Thoracic aorta (tissue), 2 donors: ENCODE measurements at places on chromosomes 11 and 22.

DNA sequence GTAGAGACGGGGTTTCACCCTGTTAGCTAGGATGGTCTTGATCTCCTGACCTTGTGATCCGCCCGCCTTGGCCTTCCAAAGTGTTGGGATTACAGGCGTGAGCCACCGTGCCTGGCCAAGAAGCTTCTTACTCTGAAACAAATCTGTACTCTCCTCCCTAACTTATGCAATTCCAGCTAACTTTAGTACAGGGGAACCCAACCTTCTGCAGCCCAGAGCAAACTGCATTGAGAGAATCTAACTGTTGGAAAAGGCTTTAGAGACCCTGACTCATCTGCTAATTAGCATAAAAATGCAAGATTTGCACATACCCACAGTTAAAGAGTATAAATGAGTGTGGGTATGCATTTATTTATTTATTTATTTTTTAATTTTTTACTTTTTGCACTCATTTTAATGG is 64.8 kb downstream of the APOL5 start:
- no peaks in the 10 kb centered on the region for H3K27me3 ChIP-seq
- H3K4me3 ChIP-seq = peak overlapping the region; percentile 50
- DNase-seq = no peak
- no peaks in the 10 kb centered on the region for H3K36me3 ChIP-seq
- H3K27ac ChIP-seq = peak overlapping the region; percentile 83
- peaks cover 39% of the 10 kb centered on the region for H3K4me1 ChIP-seq

GRCh38 chr22:46902436-46902835 is 140.0 kb downstream of the TBC1D22A start:
- DNase-seq = no peak
- H3K4me1 ChIP-seq = no peaks in the 10 kb centered on the region
- H3K4me3 ChIP-seq = no peak overlapping the region
- H3K36me3 ChIP-seq = no peaks in the 10 kb centered on the region

DNA sequence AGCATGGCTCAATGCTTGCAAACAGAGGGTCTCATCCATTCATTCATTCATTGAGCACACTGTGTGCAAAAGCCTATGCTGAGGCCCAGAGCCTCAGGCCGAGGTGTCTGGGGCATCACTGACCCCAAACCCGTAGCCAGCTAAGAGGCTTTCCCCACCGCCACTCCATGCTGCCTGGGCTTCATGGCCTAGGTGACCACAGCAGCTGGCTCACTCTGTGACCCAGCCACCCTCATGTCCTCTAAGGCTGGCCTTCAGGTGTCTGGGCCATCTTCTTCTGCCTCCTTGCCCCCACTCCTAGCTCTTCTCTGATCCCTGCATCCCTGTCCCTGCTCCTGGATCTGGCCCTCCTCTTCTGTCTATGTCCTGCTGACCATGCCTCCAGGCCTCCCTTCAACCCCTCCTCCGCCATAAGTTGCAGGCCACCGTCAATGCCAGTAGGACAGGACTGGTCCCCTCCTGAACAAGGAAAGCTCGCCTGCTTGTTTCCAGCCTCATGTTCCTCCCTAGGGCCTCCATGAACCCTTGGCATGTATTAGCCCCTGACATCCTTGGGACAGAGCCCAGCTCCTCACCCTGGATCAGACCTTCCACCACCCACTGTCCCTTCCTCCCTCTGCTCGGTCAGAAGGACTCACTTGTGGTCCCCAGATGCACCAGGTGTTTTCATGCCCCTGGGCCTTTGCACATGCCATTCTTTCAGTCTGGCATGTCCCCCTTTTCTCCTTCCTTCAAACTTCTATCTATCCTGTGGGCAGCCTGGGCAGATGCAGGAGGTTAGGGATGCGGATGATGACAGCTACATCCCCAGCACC is 92.8 kb downstream of the MYEOV start:
- H3K27ac ChIP-seq = no peak overlapping the region
- H3K27me3 ChIP-seq = no peaks in the 10 kb centered on the region
- no peak for DNase-seq
- H3K4me1 ChIP-seq = no peaks in the 10 kb centered on the region
- no peak overlapping the region for H3K4me3 ChIP-seq

- H3K27ac ChIP-seq = no peak overlapping the region
- H3K4me3 ChIP-seq = no peak overlapping the region
- DNase-seq = no peak
- peaks cover 53% of the 10 kb centered on the region for H3K4me1 ChIP-seq
- H3K36me3 ChIP-seq = no peaks in the 10 kb centered on the region
Observed at GRCh38 chr11:19570889-19571288, 141.7 kb upstream of the NAV2 start.

- H3K36me3 ChIP-seq = peaks cover 6% of the 10 kb centered on the region
- no peaks in the 10 kb centered on the region for H3K4me1 ChIP-seq
- H3K4me3 ChIP-seq = no peak overlapping the region
- no peak overlapping the region for H3K27ac ChIP-seq
- DNase-seq = no peak
- H3K27me3 ChIP-seq = no peaks in the 10 kb centered on the region
Observed at GRCh38 chr22:40975366-40975765, 24.2 kb downstream of the RBX1 start.

- H3K27ac ChIP-seq = no peak overlapping the region
- no peaks in the 10 kb centered on the region for H3K4me1 ChIP-seq
- no peak overlapping the region for H3K4me3 ChIP-seq
- H3K27me3 ChIP-seq = peaks cover under 1% of the 10 kb centered on the region
- H3K36me3 ChIP-seq = no peaks in the 10 kb centered on the region
Observed at GRCh38 chr22:45964926-45965527, 11.9 kb downstream of the WNT7B start.

DNA sequence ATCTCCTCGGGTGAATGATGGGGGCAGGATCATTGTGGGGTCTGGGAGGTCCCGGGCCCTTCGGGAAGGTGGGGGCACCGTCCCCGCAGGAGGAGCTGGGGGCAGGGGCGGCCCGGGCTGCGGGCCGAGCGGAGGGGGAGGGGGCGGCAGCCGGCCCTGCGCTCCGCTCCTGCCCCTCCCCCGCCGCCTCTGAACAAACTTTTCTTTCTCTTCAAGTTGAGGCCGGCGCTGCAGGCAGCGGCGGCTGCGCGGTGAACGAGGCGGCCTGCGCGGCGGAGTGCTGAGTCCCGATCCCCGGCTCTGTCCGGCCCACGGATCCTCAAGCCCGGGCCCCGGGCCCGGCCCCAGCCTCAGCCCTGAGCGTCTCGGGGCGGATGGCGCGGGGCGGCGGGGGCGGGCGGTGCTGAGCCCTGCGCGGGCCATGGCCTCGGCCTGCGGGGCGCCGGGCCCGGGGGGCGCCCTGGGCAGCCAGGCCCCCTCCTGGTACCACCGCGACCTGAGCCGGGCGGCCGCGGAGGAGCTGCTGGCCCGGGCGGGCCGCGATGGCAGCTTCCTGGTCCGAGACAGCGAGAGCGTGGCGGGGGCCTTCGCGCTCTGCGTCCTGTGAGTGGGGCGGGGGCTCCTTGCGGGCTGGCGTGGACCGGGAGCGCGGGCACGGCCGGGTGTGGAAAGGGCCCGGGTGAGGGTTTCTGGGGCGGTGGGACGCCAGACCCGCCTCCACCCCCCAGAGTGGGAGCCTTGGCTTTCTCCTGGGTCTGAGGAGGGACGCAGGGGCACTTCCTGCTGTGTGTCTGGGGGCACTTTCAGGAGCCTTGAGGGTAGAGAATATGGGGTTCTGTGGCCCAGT is at the start of gene INPPL1:
INPPL1 (plus strand) TSS at position 204 of the 847 bp plus-strand sequence; CDS start at position 422, 218 bp downstream.
- H3K4me3 ChIP-seq = peak within 1 kb of the TSS; percentile 99
- no peaks in the 10 kb centered on the region for H3K27me3 ChIP-seq
- peaks cover 3% of the 10 kb centered on the region for H3K4me1 ChIP-seq
- no peak for DNase-seq
- peak within 1 kb of the TSS; percentile 83 for H3K27ac ChIP-seq

DNA sequence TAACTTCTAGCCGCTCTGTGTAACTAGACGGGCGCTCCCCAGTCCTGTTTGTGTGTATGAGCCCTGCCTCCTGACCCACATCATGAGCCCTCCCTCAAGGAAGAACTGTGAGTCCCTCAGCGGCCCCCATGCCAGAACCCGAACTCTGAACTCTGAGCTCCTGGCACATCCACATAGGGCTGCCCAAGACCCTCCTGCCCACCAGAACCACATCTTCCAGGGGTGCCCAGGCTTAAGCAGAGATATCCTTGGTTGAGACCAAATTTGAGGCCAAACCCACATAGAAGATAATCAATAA is 3.0 kb downstream of the TRIM29 start:
- H3K4me3 ChIP-seq = no peak overlapping the region
- H3K4me1 ChIP-seq = no peaks in the 10 kb centered on the region
- no peak overlapping the region for H3K27ac ChIP-seq
- H3K36me3 ChIP-seq = no peaks in the 10 kb centered on the region
- DNase-seq = no peak
- H3K27me3 ChIP-seq = no peaks in the 10 kb centered on the region

DNA sequence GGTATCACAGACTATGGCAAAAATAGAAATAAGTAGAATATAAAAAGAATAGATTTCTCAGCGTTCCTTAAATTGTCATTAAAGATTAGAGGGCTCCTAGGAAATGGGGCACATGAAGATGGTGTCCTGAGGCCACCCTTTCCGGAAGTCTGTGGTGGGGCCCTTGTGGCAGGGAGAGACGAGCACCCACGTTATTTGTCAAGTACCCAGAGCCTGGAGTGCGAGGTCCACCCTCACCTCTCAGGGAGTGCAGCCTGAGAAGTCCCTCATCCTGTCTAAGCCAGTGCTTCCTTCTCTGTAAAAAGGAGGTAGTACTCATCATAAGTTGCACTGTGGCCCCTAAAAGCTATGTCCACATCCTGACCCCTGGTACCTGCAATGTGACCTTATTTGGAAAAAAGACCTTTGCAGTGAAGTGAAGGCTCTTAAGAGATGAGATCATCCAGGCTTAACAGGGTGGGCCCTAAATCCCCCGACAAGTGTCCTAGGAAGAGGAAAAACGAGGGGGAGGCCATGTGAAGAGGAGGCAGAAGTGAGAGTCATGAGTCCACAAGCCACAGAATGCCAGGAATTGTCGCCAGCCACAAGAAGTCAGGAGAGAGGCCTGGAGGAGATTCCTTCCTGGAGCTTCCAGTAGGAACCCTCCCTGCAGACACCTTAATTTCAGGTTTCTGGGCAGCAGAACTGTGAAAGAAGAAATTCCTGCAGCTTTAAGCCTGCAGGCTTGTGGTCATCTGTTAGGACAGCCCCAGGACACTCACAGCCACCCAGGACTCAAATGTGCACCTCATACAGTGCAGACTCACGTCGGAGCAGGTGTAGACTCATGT is 76.8 kb upstream of the CCND1 start:
- no peak overlapping the region for H3K27ac ChIP-seq
- H3K27me3 ChIP-seq = no peaks in the 10 kb centered on the region
- no peaks in the 10 kb centered on the region for H3K36me3 ChIP-seq

- H3K27ac ChIP-seq = no peak overlapping the region
- no peaks in the 10 kb centered on the region for H3K36me3 ChIP-seq
- no peak for DNase-seq
- no peaks in the 10 kb centered on the region for H3K4me1 ChIP-seq
Observed at GRCh38 chr22:44893731-44894080, 116.1 kb downstream of the PHF21B start.

DNA sequence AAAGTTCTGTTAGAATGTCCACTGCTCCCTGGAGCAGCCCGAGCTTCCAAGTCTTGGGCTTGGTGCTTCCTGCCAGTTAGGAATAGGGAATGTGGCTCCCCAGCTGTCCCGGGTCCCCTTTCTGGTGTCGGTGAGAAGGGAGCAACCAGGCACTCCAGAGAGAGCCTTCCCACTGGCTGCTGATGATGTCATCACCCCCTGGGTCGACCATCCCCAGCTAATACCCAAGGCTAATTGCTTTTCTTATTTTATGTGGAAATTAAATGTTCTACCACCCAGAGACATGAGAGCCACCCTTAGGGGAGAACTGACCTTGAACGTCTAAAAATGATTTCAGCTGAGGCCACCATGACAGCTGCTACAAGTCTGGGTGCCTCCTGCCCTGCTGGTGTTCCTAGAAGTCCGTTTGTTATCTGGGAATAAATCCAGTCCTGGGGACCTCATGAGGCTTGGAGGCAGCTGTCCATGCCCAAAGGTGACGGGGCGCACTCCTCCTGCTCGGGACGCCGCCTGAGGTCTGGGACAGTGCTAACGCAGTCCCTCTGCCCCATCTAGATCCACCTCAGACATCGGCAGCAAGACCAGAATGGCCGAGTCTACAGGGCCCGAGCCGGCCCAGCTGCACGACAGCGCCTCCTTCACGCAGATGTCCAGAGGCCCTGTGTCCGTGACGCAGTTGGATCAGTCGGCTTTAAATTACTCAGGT is 42.3 kb downstream of the C11orf91 start:
- no peak for DNase-seq
- H3K27ac ChIP-seq = no peak overlapping the region
- H3K4me3 ChIP-seq = no peak overlapping the region
- no peaks in the 10 kb centered on the region for H3K27me3 ChIP-seq
- no peaks in the 10 kb centered on the region for H3K36me3 ChIP-seq

- H3K36me3 ChIP-seq = no peaks in the 10 kb centered on the region
- H3K4me3 ChIP-seq = no peak overlapping the region
- H3K4me1 ChIP-seq = no peaks in the 10 kb centered on the region
- DNase-seq = peak; percentile 51
- H3K27me3 ChIP-seq = no peaks in the 10 kb centered on the region
Observed at GRCh38 chr11:109071712-109072524, 350.1 kb upstream of the C11orf87 start.

DNA sequence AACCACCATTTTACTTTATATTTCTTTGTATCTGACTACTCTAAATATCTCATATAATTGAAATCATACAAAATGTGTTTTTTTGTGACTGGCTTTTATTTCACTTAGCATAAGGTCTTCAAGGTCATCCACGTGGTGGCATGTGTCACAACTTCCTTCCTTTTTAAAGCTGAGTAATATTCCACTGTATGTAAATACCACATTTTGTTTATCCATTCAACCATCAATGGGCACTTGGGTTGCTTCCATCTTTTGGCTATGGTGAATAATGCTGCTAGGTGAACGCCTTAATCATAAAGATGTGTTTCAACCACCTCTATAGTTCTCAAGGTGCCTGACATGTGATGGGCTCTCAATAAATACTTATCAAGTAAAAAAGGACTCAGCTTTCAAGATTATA is 15.5 kb downstream of the RAB30 start:
- H3K4me3 ChIP-seq = no peak overlapping the region
- H3K36me3 ChIP-seq = no peaks in the 10 kb centered on the region
- no peaks in the 10 kb centered on the region for H3K27me3 ChIP-seq
- DNase-seq = no peak
- H3K27ac ChIP-seq = no peak overlapping the region
